NCI-H2107 (cell line): ENCODE measurements at places on chromosomes 4 and X.

GRCh38 chr4:94251094-94251493 lies 43.4 kb downstream of the SMARCAD1 start:
- DNase-seq = no peak

- no peak for DNase-seq
Observed at GRCh38 chrX:41265615-41266014, 68.3 kb upstream of the DDX3X start.

DNA sequence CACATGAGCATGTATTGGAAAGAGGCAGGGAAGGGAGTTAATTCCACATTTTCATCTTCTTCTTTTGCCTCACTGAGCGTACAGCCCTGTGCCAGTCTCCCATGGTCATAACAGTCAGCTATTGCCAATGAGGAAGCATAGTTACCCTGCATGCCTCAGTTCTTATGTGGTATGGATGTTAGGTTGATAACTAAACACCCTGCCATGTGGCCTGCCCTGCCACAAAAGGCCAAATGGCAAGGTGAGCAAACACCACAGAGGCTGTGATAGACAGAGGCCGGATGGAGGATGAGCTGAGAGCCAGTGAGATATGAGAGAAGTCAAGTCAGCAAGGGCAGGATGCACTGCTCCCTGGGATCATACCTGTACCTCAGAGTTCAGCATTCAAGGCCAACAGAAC lies 59.3 kb downstream of the BTC start:
- DNase-seq = no peak

DNA sequence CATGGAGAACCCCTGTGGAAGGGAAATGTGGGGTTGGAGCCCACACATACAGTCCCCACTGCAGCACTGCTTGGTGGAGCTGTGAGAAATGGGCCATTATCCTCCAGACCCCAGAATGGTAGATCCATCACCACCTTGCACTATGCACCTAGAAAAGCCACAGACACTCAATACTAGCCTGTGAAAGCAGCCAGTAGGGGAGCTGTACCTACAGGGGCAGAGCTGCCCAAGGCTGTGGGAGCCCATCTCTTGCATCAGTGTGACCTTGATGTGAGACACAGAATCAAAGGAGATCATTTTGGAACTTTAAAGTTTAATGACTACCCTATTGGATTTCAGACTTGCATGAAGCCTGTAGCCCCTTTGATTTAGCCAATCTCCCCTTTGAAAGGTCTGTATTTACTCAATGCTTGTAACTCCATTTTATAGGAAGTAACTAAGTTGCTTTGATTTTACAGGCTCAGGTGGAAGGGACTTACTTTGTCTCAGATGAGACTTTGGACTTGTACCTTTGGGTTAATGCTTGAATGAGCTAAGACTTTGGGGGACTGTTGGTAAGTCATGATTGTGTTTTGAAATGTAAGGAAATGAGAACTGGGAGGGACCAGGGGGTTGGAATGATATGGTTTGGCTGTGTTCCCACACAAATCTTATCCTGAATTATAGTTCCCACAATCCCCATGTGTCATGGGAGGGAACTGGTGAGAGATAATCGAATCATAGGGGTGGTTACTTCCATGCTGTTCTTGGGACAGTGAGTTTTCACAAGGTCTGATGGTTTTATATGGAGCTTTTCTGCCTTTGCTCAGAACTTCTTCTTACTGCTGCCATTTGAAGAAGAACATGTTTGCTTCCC lies 352.6 kb downstream of the INPP4B start:
- DNase-seq = no peak

- DNase-seq = no peak
Observed at GRCh38 chr4:80393246-80393969, 57.9 kb downstream of the CFAP299 start.

- no peak for DNase-seq
Observed at GRCh38 chr4:10534820-10535219, 77.6 kb upstream of the ZNF518B start.

DNA sequence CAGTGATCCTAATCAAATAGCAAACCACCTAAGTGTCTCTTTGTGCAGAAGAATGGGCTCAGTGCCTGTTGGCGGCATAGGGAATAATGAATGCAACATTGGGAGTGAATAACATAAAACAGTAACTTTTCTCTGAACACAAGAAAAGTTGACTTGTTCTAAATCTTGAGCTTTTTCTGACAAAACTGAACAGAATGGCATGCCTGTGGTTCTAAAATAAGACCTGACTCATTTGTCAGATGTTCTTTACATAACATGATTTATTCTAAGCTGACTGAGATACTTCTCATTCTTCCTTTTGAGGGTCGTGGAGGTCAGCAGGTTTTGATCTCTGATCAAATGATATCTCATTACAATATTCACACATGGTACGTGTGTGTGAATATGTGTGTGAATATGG lies 165.4 kb upstream of the WDR1 start:
- DNase-seq = no peak

DNA sequence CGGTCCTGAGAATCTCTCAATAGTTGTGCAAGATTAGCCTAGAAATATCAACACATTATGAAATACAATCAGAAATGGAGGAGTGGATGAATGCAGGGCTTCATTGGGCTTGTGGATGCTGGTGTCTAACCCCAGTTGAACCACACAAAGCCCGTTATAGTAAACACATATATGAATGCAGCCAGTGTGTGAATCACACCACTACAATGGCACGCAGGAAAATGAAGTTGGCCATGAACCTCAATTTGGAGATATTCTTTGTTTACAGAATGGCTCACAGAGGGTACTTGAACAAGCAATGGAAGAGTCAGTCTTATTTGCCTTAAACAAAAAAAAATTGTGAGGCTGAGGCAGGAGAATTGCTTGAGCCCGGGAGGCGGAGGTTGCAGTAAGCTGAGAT lies 57.8 kb downstream of the SOD3 start:
- DNase-seq = no peak

DNA sequence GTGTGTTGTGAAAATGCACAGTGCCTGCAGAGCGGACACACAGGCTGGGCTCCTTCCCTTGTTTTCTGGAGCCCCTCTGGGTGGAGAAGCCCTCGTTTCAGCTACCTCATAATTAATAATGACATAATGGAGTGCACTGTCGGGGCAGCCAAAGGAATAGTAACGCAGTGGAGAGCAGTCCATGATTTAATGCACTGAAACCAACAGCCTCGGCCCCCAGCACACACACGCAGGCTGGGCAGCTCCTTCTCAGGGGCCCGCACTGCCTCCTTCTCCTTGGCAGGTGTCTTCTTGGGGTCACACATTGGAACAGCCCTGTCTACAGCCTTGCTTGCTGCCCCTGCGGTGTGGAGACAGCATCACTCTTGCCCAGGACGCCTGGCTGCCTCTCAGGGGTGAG lies 89.2 kb downstream of the DCTD start:
- DNase-seq = no peak

- DNase-seq = no peak
Observed at GRCh38 chr4:52957835-52958631, 95.9 kb downstream of the RASL11B start.
